ENCODE measurements at places on chromosomes 3 and 15. TPM values are rescaled to one million over a fixed set of nuclear protein-coding genes. Genes with fewer than 3 reads are reported as not detected.

Gene IDH3A
- 49.3 TPM for polyA plus RNA-seq

Gene LRRC3B
- not detected for polyA plus RNA-seq

Gene SPINK8
- polyA plus RNA-seq: not detected

- DNase-seq: peak; percentile 54
These were observed 47.7 kb upstream of the INSYN1 start for GRCh38 chr15:73800662-73801345.

DNA sequence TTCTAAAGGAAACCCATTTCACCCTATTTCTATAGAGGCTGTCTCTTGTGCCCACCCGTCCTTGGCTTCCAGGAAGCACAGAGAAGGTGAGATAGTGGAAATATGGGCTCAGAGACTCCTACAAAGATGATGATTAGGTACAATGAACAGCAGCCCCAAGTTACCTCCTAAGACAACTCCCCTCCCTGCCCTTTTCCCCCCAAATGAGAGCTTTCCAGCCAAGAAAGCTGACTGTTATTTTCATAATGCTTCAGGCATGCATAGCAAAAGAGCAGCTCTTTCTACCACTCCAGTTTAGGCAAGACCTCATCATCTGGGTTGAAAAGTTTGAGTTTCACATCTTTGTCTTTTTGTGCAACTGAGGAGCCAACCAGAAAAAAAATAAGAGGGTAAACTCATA lies 248.8 kb upstream of the ADAMTS9 start:
- no peak for DNase-seq

DNA sequence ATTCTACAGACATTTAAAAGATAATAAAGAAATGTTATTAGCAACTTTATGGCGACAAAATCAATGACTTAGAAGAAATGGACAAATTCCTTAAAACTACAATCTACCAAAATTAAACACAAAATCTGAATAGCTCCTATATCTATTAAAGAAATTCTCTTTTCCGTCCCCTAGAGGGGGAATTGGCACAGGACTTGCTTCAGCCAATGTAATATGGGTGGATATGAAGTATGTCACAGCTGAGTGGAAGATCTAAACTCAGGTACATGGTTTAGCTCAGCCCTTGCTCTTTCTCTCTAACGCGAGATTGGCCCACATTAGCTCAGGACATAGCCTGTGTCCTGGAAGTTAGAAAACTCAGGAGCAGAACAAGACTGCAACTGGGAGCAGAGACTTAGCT lies 79.3 kb downstream of the DNAH12 start:
- DNase-seq: no peak

Measured in BJ (cell line).